ENCODE measurements at places on chromosomes 7 and 10.

GRCh38 chr10:97277551-97277950 is 14.9 kb downstream of the ARHGAP19 start:
- DNase-seq: no peak

DNA sequence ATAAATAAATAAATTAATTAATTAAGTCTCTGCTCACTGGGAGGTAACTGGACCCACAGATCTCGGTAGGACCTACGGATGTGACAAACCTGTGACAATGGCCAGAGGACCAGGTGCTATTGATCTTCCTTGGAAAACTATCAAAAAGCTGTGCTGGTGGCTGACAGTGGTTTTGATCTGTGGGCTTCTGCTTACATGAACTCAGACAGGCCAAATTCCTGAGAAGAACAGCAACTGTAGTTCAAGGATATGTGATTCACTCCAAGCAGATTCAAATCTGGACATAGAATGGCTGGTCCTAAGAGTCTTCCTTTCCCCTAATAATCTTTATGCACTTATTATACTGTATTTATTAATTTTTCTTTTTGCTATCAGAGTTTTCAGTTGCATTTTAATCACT is 80.0 kb downstream of the ATXN7L1 start:
- DNase-seq: no peak

- DNase-seq: no peak
Measured at GRCh38 chr10:45513551-45513950, 139.5 kb downstream of the ALOX5 start.

- no peak for DNase-seq
Measured at GRCh38 chr10:117470733-117471132, 71.8 kb upstream of the EMX2 start.
